BE2C (cell line): ENCODE measurements at places on chromosomes 11 and 22.
A peak's percentile ranks its signal among the peaks of the same experiment; 100 is the strongest.

DNA sequence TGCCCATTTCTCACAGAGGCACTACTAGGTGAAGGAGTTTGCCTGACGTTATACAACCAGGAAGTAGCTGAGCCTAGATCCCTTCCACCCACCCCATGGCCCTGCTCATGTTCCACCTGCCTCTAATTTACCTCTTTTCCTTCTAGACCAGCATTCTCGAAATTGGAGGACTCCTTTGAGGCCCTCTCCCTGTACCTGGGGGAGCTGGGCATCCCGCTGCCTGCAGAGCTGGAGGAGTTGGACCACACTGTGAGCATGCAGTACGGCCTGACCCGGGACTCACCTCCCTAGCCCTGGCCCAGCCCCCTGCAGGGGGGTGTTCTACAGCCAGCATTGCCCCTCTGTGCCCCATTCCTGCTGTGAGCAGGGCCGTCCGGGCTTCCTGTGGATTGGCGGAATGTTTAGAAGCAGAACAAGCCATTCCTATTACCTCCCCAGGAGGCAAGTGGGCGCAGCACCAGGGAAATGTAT, 14.1 kb downstream of the PIK3IP1 start:
- DNase-seq: no peak

DNA sequence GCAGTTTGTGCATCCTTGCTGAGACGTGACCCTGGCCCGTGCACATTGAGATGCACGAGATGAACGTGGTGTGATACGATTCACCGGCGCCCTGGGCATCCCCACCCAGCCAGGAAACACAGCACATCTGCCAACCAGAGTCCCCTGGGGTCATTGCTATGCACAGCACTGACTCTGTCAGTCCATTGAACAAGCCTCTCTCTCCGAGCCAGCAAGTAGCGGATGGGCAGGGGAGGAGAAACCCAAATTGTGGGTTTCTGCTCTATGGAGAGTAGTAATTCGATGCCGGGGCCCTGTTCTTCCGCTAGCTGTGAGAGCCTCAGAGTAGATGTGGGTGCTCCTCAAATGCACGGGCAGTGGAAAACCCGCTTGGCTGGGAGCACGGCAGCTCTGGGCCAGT, 85.1 kb downstream of the ARHGAP8 start:
- DNase-seq: no peak

GRCh38 chr11:35304386-35304775, 115.0 kb downstream of the SLC1A2 start:
- no peak for DNase-seq

DNA sequence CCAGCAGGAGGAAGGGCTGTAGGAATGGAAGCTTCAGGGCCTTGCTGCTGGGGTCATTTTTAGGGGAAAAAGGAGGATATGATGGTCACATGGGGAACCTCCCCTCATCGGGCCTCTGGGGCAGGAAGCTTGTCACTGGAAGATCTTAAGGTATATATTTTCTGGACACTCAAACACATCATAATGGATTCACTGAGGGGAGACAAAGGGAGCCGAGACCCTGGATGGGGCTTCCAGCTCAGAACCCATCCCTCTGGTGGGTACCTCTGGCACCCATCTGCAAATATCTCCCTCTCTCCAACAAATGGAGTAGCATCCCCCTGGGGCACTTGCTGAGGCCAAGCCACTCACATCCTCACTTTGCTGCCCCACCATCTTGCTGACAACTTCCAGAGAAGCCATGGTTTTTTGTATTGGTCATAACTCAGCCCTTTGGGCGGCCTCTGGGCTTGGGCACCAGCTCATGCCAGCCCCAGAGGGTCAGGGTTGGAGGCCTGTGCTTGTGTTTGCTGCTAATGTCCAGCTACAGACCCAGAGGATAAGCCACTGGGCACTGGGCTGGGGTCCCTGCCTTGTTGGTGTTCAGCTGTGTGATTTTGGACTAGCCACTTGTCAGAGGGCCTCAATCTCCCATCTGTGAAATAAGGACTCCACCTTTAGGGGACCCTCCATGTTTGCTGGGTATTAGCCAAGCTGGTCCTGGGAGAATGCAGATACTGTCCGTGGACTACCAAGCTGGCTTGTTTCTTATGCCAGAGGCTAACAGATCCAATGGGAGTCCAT, 14.1 kb downstream of the IL10RA start:
- DNase-seq: no peak

DNA sequence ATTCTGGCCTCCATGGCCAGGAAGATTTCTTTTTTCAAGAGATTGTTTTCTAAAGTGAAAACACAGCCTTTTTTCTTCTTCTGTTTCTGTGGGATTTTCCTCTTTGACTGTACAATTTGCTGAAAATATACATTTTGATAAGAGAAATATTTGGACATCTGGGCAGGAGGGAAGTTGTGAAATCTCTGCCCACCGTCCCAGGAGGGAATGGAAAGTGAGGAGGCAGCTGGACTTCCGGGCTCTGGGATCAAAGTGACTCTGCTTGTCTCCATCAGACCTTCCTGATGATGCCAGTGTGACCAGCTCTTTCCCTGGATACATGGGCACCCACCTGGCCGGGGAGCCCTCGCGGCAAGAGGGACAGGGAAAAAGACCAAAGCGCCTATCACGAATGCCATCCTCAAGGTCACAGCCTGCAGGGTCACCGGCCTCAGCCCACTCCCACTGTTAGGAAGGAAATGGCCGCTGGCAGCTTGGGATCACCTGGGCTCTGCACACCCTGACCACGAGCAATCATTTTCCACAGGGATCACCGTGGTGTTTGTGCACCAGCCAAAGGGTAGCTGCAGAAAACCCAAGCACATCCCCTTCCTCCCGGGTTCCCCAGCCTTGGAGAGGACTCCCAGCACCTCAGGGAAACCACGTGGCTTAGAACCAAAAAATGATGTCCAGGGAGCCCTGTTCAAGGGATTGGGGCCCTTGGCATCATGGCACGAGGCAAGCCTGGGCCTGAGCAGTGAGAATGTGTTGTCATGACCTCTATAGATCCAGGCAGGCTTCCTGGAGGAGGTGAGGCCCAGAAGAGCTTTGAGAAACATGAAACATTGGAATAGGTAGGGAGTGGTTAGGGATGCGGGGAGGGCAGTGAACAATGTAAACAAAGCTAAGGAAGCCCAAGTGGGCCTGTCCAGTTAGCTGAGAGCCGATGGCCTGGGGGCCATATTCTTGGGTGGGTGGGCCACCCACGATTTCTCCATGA, 29.1 kb upstream of the CCND1 start:
- no peak for DNase-seq

GRCh38 chr11:17651681-17652080, 67.7 kb upstream of the MYOD1 start:
- DNase-seq: no peak

- DNase-seq: no peak
Observed at GRCh38 chr11:313304-313786, 495 bp upstream of the IFITM1 start.

DNA sequence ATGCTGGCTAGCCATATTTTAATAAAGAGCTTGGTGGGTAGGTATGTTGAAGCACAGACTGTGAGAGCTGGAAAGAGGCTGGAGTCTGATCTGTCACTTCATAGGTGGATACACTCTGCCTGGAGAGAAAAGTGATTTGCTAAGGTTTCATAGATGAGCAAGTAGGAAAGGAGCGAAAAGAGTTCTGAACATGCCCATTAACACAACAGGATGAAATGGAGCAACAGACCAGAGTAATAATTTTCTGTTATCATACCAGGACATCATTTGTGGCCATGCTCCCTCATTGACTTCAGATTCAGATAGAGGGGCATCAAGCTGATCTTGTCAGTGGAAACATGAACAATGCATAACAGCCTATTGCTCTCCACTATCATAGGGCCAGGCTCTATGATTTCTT, 452.9 kb downstream of the JRKL start:
- no peak for DNase-seq

DNA sequence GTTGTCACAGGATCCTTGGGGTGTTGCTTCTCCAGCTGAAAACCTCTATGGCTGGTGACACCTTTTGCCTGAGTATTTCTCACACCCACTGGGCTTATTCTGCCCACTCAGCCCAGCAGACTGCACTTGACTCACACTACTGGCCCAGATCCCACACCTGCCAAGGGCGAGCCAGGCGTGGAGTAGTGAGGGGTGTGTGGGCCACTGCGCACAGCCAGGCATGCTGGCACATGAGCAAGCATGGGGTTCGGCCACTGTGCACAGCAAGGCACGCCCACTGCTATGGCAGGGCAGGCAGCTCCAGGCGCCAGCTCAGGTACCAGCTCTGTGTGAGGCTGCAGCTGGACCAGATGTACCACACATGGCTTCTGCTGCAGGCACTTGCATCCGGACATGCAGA, 116.5 kb upstream of the MTNR1B start:
- peak; percentile 47 for DNase-seq

DNA sequence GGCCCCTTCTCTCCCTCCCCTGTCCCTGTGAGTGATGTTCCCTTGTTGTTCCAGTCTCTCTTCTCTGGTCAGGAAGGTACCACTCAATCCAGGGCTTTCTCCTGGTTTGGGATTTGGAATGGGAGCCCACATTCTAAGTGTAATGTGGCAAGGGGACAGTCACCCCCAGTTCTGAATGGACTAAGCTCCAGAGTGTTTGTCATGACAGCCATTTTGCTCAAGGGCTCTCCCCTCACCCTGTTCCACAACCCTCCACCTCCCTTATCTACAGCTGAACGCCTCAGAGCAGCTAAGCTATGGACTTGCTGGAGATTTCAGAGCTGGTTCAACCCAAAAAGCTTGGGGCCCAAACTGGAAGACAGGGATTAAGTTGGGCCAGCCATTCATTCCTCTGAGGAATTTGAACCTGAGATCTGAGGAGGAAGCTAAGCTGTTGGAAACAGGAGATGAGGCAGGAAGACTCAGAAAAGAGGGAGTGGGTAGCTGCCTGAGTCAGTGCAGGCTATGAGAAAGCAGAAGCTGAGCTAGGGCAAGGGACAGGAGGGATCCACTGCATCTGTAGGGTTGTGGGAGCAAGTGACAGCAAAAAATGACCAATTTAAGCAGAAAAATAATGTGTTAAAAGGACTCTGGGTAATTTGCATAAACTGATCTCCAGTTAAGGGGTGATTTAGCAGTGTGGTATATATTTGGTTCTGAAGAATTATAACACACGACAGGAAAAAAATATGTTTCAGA, 22.9 kb upstream of the FCHSD2 start:
- DNase-seq: no peak

- DNase-seq: no peak
Observed at GRCh38 chr11:3954448-3955298, 99.2 kb downstream of the STIM1 start.

DNA sequence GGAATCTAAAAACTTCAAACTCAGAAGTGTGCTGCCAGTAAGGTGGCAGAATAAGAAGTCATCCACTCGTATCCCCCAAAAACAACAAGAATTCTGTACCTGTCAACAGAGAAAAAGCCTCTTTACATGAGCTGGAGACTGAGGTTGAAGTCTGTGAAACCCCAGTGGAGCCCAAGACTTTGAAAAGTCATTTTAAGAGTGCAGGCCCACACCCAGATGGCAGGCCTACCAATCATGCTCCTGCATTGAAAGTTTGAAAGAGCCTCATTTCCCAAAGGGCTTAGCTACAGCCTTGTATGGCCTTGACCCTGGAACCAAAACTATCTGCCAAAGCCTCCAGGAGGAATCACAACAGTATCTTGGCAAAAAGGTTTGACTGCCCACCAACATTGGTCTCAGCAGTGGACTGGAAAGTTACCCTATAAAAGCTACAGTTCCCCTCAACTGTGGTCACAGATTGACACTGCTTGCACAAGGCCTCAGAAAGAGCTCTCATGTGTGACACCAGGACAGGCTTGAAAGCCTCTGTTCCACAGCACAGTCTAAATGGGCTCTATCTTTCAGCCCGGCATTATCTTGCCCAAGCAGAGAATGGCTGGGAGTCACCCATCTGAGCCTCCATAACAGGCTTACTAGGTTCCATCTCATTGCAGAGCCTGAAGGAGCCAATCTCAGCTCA, 47.7 kb downstream of the SLC22A9 start:
- no peak for DNase-seq
